ENCODE measurements at places on chromosomes 1 and 21. TPM values are rescaled to one million over a fixed set of nuclear protein-coding genes. Genes with fewer than 3 reads are reported as not detected.

The PLA2G5 gene
- total RNA-seq = 3.1 TPM

The UCHL5 gene
- 24.9 TPM for total RNA-seq

DNA sequence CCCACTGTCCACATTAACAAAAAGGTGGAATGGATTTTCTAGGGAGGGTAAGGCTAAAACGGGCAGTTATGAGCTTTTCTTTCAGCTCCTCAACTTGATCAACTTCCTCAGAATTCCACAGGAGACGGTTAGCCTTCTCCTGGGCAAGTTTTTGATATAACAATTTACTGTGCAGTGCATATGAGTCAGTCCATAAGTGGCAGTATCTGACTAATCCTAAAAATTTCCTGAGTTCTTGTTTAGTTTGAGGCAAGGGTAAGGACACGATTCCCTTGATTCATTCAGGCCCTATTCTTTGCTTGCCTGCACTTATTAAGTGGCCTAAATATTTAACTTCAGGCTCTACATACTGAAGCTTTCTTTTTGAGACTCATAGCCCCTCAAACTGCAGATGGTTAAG lies 6.2 kb upstream of the AADACL3 start:
- H3K36me3 ChIP-seq = no peaks in the 10 kb centered on the region
- no peaks in the 10 kb centered on the region for H3K27me3 ChIP-seq
- no peak overlapping the region for H3K27ac ChIP-seq
- no peak overlapping the region for H3K4me3 ChIP-seq
- no peak for DNase-seq

GRCh38 chr21:39662411-39662953 lies 49.7 kb downstream of the B3GALT5 start:
- no peak for DNase-seq
- H3K36me3 ChIP-seq = no peaks in the 10 kb centered on the region
- H3K4me3 ChIP-seq = no peak overlapping the region
- peaks cover 4% of the 10 kb centered on the region for H3K4me1 ChIP-seq

DNA sequence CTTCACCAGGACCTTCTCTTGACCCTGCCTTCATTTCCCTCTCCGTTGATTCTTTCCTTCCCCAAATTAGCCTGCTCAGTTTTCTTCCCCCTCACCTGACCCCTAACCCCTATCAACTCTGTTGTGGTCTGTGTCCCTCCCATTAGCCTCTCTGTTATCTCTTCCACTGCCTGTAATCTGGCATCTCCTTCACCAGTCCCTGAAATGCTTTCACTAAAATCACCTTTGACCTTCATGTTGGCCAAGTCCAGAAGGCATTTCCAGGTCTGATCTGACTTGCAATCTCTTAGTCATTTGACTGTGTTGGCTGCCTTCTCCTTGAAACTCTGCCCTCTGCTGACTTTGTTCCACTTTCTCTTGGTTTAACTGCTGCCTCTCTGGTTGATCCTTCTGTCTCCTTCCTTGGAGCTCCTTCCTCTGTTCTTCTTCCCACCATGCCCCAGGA lies 28.2 kb downstream of the ATP8B2 start:
- peaks cover 29% of the 10 kb centered on the region for H3K4me1 ChIP-seq
- peak overlapping the region; percentile 51 for H3K4me3 ChIP-seq
- peak overlapping the region; percentile 84 for H3K27ac ChIP-seq

DNA sequence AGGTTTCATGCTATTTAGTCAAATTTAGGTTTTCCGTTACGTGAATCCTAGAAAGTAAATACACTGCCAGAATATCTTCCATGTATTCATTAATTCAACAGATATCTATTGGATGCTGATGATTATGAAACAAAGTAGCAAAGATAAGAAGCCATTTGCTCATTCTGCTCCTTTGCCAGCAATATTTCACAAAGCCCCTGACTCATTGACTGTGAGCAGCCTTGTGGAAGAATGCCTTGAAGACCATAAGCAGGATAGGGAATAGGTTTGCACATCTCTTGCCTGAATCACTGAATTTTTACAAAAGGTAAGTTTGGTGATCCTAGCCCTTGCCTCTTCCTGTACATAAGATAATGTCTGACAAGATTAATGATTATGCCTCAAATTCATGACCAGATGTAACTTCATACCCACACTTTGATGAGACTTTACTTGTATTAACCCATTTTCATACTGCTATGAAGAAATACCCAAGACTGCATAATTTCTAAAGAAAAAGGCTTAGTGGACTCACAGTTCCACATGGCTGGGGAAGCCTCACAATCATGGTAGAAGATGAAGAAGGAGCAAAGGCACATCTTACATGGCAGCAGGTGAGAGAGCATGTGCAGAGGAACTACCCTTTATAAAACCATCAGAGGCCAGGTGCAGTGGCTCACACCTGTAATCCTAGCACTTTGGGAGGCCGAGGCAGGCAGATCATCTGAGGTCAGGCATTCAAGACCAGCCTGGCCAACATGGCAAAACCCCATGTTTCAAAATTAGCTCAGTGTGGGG lies 1.6 kb upstream of the PIGK start:
- peaks cover 15% of the 10 kb centered on the region for H3K4me1 ChIP-seq
- no peak for DNase-seq
- no peak overlapping the region for H3K27ac ChIP-seq
- no peak overlapping the region for H3K4me3 ChIP-seq

DNA sequence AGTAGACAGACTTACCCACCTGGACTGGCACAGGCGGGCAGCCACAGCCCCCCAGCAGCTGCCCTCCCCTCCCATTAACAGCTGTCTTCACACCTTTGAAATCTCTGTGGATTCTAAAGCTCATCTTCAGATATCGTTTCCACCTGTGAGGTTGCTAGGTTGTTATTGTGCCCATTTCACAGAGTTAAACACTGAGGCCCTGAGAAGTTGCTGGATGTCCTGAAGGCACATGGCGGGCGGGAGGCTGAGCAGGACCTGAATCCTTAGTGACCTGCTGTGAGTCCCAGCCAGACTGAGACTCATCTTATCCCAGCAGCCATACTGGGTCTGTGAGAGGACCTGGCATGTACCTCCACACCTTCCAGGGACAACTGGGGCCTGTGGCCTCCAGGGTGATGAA lies 134.8 kb upstream of the TMEM51 start:
- no peak overlapping the region for H3K4me3 ChIP-seq
- no peak for DNase-seq
- H3K36me3 ChIP-seq = no peaks in the 10 kb centered on the region
- H3K4me1 ChIP-seq = peaks cover 49% of the 10 kb centered on the region
- no peak overlapping the region for H3K27ac ChIP-seq

- H3K4me1 ChIP-seq = peaks cover 24% of the 10 kb centered on the region
- no peaks in the 10 kb centered on the region for H3K27me3 ChIP-seq
These were observed 4.8 kb upstream of the GNB1 start for GRCh38 chr1:1895456-1896336.

- DNase-seq = no peak
- H3K4me3 ChIP-seq = no peak overlapping the region
- no peak overlapping the region for H3K27ac ChIP-seq
- H3K27me3 ChIP-seq = no peaks in the 10 kb centered on the region
- no peaks in the 10 kb centered on the region for H3K4me1 ChIP-seq
These were observed 20.9 kb downstream of the TNN start for GRCh38 chr1:175088525-175088951.
